Fibroblast of upper back skin (primary cell): ENCODE measurements at places on chromosomes 5 and 9.

DNA sequence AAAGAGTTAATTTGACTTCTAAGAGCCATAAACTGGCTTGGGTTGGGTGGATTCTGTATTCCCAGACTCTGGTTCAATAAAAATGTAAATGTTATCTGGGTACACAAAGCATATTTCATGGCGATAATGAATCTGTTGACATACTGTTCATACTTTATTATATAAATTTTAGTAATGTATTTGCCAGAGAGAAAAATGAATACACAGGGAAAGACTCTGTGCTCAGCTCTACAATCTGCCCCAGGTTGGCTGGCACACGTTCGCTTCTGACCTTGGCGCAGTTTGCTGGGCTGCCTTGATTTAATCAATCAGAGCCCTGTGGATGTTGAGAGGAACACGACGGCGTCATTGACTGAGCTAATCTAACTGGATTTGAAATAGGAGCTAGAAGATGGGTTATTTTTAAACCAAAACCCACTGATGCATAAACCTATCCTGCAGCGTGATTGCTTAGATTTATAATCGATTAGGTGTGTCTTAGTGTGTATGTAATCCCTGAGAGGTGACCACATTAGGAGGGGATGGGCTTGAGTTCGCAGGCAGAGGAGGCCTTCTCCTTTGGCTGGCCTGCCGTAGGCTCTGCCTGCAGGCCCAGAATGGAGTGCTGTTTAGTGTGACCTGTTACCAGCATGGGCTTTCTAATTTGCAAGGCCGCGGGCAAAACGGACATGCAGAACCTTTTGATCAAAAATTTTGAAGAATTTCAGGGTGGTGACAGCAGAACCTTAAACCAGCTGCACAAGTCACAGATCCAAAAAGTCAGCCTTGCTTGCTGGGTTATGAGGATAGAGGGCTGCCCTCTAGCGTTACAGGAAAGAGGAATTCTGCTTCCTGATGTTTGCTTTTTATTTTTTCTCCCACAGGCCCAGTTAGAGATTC, 3.9 kb upstream of the ADCY2 start:
- peak; percentile 54 for DNase-seq

DNA sequence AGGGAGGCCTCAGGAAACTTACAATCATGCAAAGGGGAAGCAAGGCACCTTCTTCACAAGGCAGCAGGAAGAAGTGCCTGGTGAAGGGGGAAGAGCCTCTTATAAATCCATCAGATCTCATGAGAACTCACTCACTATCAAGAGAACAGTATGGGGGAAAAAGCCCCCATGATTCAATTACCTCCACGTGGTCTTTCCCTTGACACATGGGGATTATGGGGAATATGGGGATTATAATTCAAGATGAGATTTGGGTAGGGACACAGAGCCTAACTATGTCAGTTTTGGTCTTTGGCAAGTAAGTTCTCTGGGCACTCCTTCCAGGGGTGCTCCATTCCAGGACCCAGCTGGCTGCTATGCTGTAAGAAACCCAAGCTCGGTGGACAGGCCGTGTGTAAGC, 275.3 kb upstream of the TUT7 start:
- DNase-seq = no peak

GRCh38 chr5:158487664-158488063, 612.1 kb downstream of the EBF1 start:
- no peak for DNase-seq

DNA sequence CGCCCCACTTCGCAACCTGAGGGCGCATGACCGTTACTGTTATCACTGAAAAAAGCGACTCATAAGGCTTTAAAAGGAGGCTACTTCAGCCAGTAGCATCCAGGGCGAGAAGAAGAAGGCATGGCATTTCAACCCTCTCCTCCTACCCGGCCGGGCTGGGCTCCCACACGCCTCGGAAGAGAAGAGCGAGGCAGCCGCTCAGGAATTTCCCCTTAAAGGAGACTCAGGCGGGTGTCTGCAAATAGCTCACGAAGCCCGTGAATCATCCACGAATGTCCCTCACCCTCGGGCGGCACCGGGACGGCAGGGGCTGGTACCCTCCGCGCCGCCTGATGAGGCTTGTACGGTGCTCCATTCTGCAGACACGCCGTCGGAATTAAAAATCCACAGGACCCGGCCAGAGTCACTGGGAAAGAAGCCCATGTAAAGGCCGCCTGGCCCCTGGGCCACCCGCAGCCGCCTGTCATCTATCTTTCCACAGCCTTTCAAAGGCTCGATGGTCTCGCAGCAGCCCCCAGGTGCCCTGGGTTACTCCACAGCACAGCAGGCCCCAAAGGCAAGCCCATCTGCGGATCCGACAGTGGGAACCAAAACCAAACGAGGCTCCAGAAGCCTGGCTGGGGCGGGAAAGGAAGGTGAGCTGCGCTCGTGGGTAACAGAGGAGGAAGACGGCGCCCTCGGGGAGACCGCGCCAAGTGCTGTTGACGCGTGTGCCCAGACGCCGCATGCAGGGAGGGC, 11.8 kb downstream of the SLC12A7 start:
- peak; percentile 16 for DNase-seq

GRCh38 chr9:120156376-120156775, 423.6 kb downstream of the CDK5RAP2 start:
- DNase-seq = no peak

- peak; percentile 38 for DNase-seq
These were observed 422.6 kb downstream of the EFNA5 start for GRCh38 chr5:107248066-107248695.

- peak; percentile 16 for DNase-seq
These were observed 52.9 kb upstream of the CD180 start for GRCh38 chr5:67249590-67249895.

DNA sequence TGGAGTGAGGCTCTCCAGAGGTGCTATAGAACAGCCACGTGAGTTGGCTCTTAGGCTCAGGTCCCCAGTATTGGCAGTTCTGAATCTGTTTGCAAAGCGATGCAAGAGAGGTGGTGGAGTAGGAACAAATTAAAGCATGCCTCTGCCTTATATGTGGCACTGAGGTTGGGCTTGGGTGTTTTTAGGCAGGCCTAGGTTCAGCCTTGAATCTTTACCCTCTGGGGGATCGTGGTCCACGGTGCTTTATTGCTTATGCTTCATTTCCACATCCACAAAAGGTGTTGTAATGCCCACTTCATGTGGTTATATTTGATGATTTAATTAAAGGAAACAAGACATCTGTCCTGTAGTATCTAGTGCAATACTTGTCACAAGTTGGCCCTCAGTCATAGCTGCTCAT, 56.2 kb downstream of the CD180 start:
- DNase-seq = no peak
